Putamen (tissue), 1 donor: ENCODE measurements at places on chromosomes 2 and 18.

GRCh38 chr2:158723181-158723838 is 71.8 kb upstream of the DAPL1 start:
- peak; percentile 98 for DNase-seq

- DNase-seq = no peak
Measured at GRCh38 chr2:11744631-11745394, 1.6 kb upstream of the LPIN1 start.

DNA sequence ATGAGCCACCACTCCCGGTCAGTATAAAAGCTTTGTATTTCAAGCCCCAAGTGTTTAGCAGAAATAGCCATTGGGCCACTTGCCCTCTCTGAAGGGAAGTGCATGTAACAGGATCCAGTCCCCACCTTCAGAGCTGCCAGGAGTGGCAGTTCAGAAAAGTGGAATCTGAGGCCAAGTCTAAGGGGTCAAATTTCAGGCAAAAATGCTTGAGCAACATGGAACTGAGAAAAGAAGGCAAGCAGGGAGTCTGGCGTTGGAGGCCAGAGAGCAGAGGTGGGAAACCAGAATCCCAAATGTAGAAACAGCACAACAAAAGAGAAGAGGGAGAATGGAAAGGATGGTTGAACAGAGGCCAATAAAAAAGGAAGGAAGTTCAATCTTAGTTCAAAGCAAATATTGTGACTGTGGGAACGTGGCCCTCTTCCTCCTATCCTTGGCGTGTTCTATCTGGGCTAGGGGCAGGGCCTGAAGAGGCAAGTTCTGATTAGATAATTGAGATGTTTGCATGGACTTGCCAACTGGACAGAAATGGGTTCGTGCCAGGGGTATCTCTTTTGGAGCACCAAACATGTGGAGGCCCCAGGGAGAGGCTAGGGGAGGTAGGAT is 102.2 kb downstream of the AP1S3 start:
- DNase-seq = no peak

- no peak for DNase-seq
Measured at GRCh38 chr2:55158111-55158814, 73.8 kb downstream of the CLHC1 start.

DNA sequence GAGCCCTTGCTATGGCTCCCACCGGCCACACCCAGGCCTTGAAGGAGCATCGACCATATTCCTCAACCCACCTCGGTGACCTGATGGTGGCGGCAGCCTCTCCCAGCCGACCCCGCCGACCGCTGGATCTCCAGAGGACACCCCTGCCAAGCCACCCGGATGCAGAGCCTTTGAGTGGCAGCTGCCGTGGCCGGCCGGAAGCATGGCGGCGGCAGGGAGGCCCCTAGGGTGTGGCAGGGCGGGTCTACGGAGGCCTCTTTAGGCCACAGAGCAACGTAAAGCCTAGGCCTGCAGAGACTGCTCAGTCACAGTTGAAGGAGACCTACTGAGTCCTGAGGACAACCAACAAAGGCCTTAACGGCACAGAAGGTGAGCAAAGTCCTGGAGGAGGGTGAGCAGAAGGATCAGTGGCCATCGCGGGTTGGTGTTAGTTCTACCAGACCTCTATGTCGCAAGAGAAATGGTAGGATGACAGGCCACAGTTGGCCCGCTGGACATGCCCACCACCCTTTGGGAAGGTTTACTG is 50.4 kb upstream of the TMEM247 start:
- no peak for DNase-seq

- DNase-seq = no peak
Measured at GRCh38 chr2:65349863-65350262, 82.5 kb downstream of the SPRED2 start.

GRCh38 chr2:209474960-209475359 is 51.1 kb downstream of the MAP2 start:
- DNase-seq = no peak

GRCh38 chr2:10971161-10971887 is 59.6 kb downstream of the KCNF1 start:
- DNase-seq = no peak

- DNase-seq = no peak
Measured at GRCh38 chr2:232295971-232296370, 82.6 kb upstream of the ALPP start.

DNA sequence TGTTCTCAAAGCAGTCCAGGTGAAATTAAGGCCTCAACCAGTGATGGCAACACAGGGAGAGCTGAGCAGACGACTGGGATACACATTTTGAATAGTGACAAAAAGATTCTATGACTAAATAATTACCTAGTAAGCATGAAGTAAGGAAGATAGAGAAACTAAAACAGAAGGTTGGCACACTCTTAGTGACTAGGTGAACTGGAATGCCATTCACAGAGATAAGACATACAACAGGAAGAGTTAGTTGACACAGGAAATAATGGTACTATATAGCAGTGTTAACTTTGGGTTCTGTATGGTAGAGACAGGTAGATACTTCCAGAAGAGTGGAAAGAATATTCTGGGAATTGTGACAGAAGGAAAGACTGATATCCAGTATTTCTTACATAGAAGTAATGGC is 181.8 kb upstream of the NT5C1B start:
- DNase-seq = no peak

DNA sequence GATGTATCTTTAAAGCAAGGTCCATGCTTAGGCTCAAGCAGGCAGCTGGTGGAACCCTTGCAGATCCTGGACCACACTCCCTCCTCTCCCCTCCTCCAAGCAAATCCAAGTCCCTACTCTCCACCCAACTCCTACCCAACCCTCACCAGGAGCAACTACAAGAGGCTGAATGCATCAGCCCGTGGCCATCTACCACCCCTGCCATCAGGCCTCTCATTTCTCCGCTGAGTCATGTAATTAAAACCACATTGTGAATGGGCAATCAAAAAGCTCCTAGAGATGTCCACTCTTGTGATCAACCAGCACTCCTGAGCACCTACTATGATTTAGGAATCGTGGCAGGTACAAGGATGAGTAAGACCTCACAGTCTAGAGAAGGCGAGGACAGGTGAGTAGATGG is 142.2 kb upstream of the CAPN13 start:
- no peak for DNase-seq

GRCh38 chr2:205352593-205352992 is 329.7 kb upstream of the NRP2 start:
- DNase-seq = no peak

DNA sequence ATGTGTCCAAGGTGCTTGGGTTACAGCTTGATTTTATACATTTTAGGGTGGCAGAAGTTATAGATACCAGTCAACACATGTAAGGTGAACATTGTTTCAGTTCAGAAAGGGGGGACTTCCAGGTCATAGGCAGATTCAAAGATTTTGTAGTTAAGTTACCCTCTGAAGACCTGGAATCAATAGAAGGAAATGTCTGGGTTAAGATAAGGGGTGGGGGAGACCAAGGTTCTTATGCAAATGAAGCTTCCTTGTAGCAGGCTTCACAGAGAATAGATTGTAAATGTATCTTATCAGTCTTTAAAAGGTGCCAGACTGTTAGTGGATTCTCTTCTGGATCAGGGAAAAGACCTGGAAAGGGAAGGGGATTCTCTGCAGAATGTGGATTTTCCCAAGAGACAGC is 42.4 kb downstream of the BMPR2 start:
- DNase-seq = no peak
